ENCODE measurements at places on chromosomes 4 and X. TPM values are rescaled to one million over a fixed set of nuclear protein-coding genes. Genes with fewer than 3 reads are reported as not detected.

SPIN3 gene
- 7.6 TPM for total RNA-seq

CACNA1F gene
- 0.72 TPM for total RNA-seq

PLS3 gene
- 1.6 TPM for total RNA-seq

KLHL13 gene
- 5.1 TPM for total RNA-seq

DNA sequence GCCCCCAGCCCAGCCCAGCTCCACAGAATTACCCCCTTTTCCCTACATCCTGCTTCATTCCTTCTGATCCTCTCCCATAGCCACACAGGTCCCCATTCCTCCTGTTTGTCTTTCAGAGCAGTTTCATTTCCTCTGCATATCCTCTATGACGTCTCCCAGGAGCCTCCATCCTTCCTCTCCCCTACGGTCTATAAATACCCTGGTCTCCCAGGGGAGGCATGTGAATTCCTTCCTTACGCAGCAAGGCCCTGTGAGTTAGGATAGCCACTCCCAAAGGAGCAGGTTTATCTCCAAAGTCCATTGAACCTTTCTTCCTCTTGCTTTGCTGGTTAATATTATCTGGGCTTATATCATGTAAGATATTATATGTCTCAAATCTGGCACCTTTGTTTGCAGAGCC, 8.4 kb upstream of the APLN start:
- DNase-seq = no peak

All from activated naive CD8-positive, alpha-beta T cell treated with anti-CD3 and anti-CD28 coated beads for 36 hours (primary cell).